SHP77 treated with DMSO at 0.1 percent for 48 hours (cell line): ENCODE measurements at places on chromosomes 16 and 17.

- DNase-seq, result no peak
Measured at GRCh38 chr16:1282324-1282973, 26.6 kb downstream of the TPSD1 start.

GRCh38 chr17:34616148-34616547 lies 36.8 kb downstream of the TMEM132E start:
- DNase-seq, result no peak

DNA sequence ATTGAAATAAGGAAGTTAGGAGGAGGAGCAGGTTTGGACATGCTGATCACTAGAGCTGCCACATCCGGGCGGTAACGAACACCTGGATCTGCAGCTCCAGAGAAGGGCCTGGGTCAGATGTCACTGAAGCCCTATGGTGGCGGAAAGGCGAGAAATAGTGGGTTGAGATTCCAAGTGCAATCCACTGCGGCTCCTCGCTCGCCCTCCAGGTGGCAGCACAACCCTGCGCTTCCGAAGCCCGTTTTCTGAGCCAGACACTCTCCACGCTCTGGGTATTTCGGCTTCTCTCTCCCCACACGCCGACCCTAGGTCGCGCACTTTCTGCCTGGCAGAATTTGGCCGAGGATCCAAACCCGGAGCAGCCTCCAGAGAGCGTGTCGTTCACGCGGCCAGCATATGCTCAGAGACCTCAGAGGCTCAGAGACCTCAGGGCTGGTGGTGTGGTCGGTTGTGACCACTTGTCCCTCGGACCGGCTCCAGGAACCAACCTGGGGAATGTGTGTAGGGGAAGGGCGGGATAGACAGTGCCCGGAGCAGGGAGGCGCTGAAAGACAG lies 922 bp upstream of the SLC2A4 start:
- DNase-seq, result peak; percentile 94

- DNase-seq, result no peak
Measured at GRCh38 chr16:27759301-27759871, 209.4 kb downstream of the KATNIP start.

GRCh38 chr16:84511180-84511800 lies 6.8 kb upstream of the MEAK7 start:
- DNase-seq, result peak; percentile 57

DNA sequence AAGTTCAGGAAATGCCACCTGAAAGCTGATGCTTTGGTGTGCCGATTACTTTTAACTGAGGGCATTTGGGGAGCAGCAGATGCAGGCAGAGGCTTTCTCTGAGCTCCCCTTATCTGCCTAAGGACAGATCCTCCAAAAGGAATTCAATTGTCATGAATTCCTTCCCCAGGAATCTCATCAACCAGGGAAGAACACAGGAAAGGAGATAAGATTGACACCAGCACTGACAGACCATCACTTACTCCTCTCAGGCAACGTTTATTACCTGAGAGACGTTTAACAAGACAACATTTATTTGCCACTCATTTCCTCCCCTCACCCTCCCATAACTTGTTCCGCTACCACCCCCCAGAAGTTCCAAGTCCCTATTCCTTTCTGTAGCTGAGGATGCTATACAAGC lies 17.6 kb upstream of the CDRT4 start:
- no peak for DNase-seq

GRCh38 chr17:40283662-40284061 lies 4.0 kb upstream of the CDC6 start:
- DNase-seq, result no peak

DNA sequence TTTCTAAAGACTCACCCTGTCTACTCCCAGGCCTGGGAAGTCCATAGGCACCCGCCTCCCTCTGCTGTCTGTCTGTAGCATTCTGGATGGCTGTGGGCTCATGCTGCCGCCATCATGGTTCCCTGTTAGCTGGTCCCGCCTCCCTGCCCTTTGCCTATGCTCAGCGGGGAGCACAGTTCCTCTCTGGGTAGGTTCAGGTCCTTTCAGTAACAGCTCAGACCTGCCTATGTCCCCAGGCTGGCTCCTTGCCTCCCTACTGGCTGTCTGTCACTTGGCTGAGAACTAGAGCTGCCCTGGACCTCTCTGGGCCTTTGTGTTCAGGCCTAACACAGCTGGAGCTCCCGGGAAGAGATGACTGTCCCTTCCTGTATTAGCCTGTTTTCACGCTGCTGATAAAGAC lies 317.9 kb downstream of the SNX29 start:
- no peak for DNase-seq
